ENCODE measurements at places on chromosomes 3 and 15.

DNA sequence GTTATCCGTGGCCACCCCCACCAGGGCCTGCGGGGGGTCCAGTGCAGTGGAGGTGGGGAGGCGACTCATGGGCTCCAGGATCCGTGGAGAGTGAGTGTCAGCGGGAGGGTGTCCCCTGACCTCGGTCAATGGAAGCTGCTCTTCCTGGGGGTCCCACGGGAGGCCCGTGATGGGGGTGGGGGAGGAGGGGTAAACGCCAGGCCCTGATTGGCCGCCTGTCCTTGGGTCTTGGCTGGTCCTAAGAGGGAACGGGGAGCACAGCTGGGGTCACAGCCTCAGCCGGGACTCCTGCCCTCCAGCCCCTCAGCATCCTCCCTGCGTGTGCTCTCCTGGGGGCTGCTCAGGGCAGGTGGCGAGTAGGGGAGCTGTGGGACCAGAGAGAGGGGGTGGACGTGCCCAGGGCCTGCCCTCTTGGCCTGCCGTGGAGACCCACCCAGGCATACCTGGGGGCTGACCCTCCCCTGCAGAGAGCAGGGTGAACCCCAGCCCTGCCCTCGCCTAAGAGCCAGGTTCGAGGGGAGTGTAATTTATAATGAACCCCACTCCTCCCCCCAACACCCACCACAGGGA lies 184.6 kb downstream of the GOLGA6L6 start:
- DNase-seq = peak; percentile 22

DNA sequence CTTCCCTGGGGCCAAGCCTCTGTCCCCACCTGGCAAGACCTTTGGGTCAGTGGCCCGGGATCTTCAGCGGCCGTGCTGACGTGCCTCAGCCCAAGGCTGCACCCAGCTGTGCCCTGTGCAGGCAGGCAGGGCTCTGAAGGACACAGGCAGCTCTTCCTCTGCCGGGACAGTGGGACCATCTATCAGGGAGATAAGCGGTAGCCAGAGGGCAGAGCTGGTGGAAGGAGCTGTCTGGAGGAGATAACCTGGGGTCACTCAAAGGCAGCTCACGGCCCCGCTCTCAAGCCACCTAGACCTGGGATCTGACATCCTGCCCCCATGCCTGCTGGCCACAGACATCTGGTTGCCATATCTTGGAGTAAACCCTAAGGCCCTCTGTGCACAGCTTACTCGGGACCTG lies 27.3 kb downstream of the DUSP7 start:
- DNase-seq = no peak

DNA sequence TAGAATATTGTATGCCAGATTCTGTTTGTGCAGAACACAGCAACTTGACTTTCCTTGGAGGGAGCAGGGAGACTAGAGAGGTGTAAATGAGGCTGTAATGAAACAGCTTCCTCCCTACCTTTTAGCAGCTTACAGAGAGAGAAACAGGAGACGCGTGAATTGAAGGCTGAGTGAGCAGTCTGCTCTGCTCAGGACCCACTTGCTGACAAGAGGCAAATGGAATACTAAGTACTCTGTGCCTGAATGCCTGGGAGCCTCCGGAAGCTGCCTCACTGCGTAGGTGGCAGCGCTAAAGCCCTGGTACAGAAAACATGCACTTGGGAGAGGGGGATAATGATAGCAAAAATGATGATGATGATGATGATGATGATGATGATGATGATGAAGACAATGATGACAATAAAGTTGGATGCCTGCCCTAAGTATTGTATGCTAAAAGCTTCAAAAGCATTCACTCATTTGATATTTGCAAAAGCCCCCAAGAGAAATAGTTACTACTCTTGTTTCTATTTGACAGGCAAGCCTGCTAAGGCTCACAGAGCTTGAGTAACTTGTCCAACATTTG lies 548.9 kb downstream of the NTRK3 start:
- no peak for DNase-seq

- DNase-seq = no peak
Measured at GRCh38 chr3:11810276-11810675, 36.4 kb downstream of the TAMM41 start.

- no peak for DNase-seq
Measured at GRCh38 chr3:178665747-178666146, 129.5 kb downstream of the KCNMB2 start.

- DNase-seq = no peak
Measured at GRCh38 chr15:42108189-42108588, 13.8 kb upstream of the PLA2G4D start.

DNA sequence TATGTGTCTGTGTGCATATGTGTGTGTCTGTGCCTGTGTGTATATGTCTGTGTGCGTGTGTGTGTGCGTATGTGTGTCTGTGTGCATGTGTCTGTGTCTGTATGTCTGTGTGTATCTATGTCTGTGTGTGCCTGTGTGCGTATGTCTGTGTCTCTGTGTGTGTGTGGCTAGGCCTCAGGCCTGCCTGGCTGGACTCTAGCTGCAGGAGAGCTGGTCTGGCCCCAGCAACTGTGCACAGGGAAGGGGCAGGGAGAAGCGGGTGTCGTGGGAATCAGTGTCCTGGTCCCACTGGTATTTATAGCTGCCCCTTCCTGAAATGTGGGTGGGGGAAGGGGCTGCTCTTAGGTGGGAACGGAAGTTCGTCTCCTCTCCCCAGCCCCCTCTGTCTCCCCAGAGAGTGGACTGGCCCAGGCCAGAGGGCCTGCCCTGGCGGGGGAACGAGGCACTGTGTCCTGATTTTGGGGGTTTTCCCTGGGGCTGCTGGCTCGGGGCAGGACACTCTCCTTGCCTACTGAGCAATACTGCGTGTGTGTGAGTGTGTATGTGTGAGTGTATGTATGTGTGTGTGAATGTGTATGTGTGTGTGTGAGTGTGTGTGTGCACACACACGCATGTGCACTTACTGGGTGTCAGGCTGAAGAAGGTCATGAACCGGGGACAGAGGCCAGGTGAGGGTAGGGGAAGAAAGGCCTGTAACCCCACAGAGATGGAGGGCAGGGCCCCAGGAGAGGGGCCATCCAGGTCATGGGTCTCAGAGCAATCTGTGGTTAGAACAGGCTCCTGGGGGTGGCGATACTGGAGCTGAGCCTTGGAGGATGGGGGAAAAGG lies 6.6 kb downstream of the CSPG4 start:
- DNase-seq = no peak

GRCh38 chr3:156175570-156175969 lies 55.2 kb downstream of the KCNAB1 start:
- no peak for DNase-seq

GRCh38 chr15:87167706-87168105 lies 1088.0 kb downstream of the AGBL1 start:
- DNase-seq = no peak

DNA sequence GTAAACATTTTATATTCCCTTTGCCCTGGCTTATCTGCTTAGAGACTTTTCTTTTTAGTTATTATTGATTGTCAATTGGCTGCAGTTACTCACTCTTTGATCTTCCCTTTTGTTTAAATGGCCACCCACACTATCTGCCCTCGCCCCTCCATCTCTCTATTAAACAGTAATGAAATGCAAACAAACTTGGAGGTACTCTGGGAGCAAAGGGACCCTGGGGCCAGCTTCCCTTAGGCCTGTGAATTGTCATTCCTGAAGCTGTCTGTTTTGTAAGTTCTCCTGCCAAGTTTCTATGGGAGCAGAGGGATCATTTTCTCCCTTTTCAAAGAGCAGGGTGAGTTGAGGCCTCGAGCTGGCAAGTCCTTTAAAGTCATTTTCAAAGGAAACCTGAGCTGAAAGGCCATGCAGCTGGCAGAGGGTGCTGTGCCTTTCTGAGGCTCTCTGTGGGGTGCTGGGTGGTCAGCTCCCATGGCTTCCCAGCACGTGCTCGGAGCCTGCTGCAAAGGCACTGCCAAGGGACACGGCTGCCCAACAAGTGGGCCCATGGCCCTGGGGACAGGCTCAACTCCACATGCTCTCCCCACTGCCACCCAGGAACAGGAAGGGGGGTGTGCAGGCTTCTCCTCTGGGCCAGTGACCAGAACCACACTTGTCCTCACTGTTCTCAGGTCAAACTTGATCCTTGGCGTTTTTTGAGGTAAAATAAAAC lies 17.4 kb upstream of the RTP2 start:
- DNase-seq = no peak

DNA sequence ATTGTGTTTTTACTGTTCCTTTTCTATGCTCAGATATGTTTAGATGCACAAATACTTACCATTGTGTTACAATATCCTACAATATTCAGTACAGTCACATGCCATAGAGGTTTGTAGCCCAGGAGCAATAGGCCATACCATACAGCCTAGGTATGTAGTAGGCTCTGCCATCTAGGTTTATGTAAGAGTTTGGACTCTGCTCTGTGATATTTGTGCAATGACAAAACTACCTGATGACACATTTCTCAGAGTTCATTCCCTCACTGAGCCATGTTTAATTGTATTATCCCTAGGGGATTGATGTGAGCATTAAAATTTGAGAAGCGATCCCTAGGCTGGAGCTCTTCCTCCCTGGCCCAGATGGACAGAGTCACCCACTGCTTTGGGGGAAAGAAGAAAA lies 270.0 kb upstream of the PROK2 start:
- DNase-seq = no peak

- no peak for DNase-seq
Measured at GRCh38 chr3:43327582-43327979, 41.2 kb downstream of the SNRK start.

GRCh38 chr15:34107315-34107714 lies 5.4 kb downstream of the PGBD4 start:
- DNase-seq = no peak

GRCh38 chr15:40787344-40787841 lies 17.6 kb downstream of the C15orf62 start:
- DNase-seq = no peak

- no peak for DNase-seq
Measured at GRCh38 chr3:179608931-179609720, 4.5 kb downstream of the NDUFB5 start.

- no peak for DNase-seq
Measured at GRCh38 chr3:119500901-119501300, 2.6 kb downstream of the TIMMDC1 start.

DNA sequence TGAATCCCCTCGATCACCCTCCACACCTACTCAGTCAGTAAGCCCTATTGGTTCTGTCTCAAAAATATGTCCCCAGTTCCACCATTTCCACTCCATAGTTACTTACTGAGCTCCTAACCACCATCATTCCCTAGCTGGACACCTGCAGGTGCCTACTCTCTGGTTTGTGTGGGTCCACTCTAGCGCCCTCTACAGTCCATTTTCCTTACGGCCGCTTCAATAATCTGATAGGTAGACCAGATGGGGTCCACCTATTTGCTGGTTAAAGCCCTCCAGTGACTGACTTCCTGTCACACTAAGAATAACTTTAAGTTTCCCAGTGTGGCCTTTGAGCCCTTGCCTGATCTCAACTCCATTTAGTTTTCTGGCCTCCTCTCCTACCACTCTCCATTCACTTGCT lies 5.0 kb downstream of the GXYLT2 start:
- DNase-seq = peak; percentile 39

DNA sequence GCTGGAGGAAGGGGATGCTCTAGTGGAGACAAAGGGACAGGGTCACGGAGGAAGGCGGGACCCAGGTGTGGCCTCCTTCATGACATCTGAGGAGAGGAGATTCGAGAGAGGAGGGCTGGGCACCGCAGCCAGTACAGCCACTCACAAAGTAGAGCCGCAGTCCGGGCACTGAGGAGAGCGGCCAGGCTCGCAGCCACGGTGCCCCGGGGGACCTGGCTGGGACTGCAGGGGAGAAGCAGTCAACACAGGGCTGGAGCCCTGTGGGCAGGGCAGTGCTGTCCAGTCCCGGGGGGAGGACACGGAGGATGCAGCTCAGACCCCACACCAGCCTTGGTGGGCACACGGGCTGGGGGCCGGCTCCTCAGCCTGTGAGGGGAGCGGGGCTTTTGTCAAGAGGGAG lies 40.3 kb downstream of the HMCES start:
- peak; percentile 64 for DNase-seq

GRCh38 chr15:74277242-74277810 lies 41.2 kb downstream of the CCDC33 start:
- DNase-seq = no peak

GRCh38 chr3:14948609-14949038 lies 1.2 kb downstream of the NR2C2 start:
- DNase-seq = no peak

DNA sequence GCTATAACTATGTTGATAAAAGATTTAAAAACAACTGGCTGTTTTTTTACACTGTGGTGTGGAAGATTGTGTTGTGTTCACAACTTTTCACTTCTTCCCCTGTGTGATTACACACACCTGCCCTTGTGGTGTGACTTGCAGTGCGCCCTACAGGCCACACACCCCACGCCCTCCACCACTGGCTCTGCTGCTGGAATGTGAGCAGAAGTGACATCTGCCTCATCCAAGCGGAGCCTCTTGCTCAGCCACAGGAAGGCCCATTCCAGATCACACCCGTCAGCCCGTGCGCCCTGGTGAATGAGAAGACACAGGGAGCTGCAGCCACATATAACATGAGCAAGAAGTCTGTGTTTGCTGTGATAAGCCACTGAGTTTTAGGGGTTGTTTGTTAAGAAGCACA lies 7.0 kb downstream of the CCR2 start:
- no peak for DNase-seq

GRCh38 chr3:145698749-145699148 lies 462.2 kb downstream of the PLOD2 start:
- no peak for DNase-seq

GRCh38 chr3:36366308-36366707 lies 14.0 kb upstream of the STAC start:
- DNase-seq = no peak

DNA sequence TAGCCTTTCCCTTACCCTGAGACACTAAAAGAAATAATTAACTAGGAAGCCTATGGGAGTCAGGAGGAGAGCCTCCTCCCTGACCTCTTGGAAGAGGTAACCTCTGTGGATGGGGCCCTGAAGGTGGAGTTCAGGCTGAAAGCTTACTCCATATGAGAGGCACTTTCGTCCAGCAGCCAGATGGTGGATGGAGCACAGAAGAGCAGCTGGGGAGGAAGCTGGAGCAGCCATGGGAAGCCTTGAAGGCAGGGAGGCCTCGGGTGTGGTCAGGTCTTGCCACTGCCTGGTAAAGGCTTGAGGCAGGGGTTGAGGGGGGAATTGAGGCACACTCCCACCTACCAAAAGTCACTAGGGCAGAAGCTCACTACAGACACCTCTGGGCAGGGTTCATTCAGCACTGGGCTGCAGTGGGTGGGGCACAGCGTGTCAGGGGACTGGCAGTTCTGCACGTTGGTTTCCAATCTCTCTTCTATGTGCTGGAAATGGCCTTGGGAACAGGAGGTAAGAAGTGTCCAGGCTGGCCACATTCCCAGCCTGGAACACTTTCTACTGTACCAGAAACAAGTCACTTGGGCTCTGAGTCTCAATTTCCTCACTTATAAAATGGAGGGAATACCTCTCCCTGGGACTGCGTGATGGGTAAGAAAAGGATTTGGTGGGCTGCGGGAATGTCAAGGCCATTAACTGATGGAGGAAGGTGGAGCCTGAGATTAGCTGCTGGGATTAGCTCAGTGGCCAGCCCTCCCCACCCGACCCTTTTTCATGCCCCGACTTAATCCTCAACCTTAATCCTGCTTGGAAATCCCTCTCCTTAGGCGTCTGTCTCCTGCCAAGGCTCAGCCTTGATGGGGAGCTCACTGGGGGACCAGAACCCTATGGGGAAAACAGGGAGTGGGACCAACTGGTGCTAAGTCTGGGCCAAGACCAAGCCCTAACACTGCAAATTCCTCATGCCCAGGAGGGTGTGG lies 5.4 kb downstream of the PCBP4 start:
- DNase-seq = no peak
